ENCODE measurements at places on chromosomes 7 and 10.

DNA sequence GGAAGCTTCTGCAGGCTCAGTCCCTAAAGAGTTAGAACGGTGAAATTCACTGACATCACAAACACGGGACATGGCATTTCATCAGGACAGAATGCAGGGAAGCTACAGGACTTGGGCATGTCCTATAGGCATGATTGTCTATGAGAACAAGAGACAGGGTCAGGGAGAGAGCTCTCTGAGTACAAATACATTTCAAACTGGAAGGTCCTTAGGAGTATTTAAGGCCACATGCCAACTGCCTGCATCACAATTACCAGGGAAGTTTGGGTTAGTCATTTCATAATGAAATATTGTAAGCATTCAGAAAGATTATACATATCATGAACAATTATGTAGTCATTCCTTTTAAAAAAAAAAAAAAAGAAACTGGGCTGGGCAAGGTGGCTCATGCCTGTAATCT, 71.3 kb downstream of the CREB3L2 start:
- DNase-seq: no peak

DNA sequence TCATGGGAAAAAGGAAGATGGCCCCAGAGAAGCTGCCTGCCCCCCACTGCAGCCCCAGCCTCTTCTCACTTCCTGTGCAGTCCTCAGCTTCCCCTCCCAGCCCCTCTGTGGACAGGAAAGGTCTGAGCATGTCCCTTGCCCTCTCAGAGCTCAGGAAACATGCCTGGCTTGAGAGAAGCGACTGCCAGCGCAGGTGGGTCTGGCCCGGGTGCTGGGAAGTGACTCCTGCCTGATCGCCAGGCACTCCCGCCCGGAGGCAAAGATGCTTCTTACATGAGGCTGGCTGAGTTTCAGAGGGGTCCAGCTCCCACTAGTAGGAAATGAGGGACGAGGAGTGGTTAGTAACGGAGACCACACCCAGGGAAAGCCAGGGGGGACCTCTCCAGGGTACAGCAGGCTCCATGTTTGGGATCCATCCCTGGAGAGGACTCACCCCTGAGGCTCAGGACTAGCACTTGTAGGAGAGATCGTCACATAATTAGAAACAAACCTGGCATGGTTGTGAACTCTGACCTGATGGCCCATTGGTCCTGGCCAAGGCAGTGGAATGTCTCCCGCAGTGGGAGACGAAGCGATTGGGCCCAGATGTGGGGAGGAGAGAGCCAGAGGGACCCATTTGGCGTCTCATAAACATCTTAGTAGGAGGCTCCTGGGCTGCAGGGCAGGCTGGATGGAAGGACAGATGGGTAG, 12.3 kb downstream of the ELN start:
- DNase-seq: no peak

- no peak for DNase-seq
These were observed 269.9 kb upstream of the MKLN1 start for GRCh38 chr7:131057794-131058070.

- DNase-seq: no peak
These were observed 1.4 kb downstream of the FGFBP3 start for GRCh38 chr10:91907914-91908336.

DNA sequence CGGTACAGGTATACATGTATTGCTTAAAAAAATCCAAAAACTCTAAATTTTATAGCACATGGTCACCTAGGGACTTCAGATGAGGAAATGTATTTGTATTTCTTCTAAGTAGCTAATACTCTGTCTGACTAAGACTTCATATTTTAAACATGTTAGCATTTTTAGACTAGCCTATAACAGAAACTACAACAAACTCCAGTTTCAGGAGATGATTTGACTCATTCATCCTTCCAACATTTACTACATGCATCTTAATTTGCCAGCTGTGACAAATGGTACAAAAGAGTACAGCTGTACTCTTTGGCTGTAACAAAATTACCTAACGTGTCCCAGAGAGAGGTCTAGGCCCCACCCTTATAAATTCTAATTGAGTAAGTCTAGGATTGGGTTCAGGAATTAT, 22.2 kb downstream of the TMEM209 start:
- no peak for DNase-seq

DNA sequence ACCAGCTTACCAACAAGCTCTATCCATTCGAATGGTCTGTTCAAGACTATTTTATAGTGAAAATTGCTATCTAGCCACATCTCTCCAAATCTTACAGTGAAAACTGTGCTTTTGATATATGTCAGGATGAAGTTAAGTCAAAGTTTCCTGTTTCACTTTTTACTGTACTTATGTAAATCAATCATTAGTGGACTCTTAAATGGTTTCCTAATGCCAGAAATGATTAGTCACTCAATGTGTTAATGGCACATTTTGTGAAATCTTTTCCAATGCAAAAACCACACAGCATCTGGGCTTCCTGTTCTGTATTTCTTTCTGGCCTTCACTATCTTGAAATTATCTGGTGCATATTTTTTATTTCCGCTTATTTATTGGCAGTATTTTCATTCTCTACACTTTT, 87.3 kb upstream of the STEAP1B start:
- no peak for DNase-seq

DNA sequence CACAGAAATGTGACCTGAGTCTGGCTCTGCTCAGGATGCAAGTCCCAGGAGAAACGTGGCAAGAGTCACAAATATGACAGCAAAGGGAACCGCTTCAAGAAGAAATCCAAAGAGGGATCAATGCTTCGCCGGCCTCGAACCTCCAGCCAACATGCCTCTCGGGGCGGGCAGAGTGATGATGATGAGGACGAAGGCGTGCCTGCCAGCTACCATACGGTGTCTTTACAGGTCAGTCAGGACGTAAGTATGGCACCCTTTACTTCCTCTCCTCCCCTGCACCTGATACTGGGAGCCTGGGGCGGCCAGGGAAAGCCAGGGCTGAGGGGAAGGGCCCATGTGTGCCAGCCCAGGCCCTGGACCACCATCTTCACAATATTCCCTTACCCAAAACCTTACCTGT, 18.6 kb upstream of the NFKB2 start:
- DNase-seq: no peak

DNA sequence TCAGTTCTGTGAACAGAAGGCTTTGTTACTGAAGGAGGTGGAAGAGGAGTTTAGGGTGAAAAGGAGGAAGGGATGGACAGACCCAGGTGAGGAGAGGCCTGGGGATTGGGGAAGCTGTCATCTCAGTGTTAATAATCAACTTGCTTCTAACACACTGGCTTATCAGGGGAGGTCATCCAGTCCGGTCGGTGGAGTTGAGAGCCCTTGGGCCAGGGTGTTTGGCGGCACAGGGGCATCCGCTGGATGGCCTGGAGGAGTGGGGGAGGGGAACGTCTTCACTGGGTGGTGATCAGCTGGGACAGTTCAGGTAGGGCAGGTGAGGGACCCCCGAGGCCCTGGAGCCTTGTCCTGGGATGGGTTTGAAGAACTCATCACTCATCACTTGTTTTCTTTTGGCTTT, 33.9 kb downstream of the SHH start:
- DNase-seq: no peak

DNA sequence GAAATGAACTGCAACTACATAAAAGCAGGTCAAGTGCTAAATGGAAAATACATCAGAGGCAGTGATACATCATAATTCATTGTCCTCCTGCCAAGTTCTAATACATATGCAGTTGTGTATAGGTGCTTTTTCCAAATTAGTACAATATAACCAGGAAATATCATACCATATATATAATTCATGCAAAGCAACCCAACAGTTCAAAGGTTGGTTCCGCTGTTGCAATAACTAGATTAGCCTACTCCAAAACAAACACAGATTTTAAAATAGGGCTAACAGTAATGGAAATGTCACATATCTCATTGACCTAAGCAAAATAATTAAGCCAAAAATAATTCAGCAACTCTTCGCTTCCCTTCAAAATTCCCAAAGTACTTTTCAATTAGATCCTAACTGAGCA, 88.9 kb upstream of the NEBL start:
- DNase-seq: no peak

GRCh38 chr7:3760651-3761050, 459.6 kb downstream of the SDK1 start:
- no peak for DNase-seq

- DNase-seq: no peak
These were observed 58.3 kb downstream of the MKX start for GRCh38 chr10:27687326-27687725.

- DNase-seq: no peak
These were observed 59.1 kb upstream of the ZNF32 start for GRCh38 chr10:43707770-43708169.

- DNase-seq: no peak
These were observed 572.4 kb upstream of the MGMT start for GRCh38 chr10:128894641-128895040.

DNA sequence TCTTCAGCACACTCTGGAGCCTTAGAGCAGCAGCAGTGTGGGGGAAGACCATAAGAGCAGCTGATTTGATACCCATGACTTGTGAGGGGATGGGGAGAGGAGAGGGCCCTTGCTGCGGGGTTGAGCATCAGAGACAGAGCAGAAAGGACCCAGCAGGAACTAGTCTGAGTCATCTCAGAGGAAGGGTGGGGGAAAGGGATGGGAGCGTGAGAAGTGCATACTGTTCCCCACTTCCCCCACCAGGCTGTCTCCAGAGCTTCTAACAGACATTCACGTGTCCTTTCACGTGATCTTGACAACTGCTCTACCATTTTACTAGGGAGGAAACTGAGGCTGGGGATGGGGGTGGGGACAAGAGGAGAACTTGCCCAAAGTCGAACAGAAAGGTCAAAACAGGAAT, 38.7 kb downstream of the FAM241B start:
- no peak for DNase-seq

GRCh38 chr7:117021366-117021765, 68.1 kb downstream of the ST7 start:
- DNase-seq: no peak

DNA sequence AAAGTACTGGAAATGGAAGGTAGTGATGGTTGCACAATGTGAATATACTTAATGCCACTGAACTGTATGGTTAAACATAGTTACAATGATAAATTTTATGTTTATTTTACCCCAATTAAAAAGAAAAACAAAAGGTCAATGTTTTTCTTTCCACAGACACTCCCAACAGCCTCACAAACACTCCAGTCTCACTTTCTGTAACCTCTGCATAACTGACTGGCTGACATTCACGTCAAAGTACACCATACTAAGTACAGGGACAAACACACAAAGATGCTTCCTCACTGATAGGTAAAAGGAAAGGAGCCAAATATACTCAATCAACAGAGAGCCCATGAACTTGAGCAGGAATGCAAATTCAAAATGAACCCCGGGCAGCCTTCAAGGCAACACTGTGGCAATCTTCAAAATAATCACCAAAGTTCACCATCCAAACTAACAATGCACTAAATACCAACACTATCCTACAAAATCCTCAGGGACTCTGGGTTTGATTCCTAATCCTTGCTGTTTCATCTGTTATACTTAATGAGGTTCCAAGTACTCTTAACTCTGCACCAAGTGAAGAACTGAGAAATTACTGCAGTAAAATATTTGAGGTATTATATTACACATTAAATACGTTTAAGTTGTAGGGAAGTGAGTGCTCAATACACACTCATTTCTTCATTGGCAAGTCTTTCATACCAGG, 90.8 kb downstream of the ARMH3 start:
- no peak for DNase-seq

- DNase-seq: no peak
These were observed 114.5 kb downstream of the HIP1 start for GRCh38 chr7:75624134-75624832.

GRCh38 chr7:116679500-116679899, 7.5 kb downstream of the MET start:
- DNase-seq: no peak

- DNase-seq: no peak
These were observed at the start of gene SLC26A4 for GRCh38 chr7:107660381-107661080. SLC26A4 (plus strand) TSS chr7:107660828; CDS start chr7:107661642, 814 bp downstream.

- no peak for DNase-seq
These were observed 38.7 kb upstream of the TRIL start for GRCh38 chr7:28996836-28997235.

DNA sequence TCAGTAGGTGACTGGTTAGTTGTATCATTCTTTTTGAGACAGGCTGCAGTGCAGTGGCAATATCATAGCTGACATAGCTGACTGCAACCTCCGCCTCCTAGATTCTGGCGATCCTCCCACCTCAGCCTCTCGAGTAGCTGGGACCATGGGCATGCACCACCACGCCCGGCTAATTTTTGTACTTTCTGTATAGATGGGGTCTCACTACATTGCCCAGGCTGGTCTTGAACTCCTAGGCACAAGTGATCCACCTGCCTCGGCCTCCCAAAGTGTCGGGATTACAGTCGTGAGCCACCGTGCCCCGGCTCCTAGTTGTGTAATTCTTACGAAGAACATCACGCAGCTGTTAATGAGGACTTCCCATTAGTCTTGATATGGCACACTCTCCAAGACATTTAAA, 123.4 kb upstream of the VKORC1L1 start:
- no peak for DNase-seq

- DNase-seq: no peak
These were observed 602.8 kb downstream of the NRG3 start for GRCh38 chr10:82477776-82478175.

GRCh38 chr10:97651773-97652172, 11.3 kb downstream of the PI4K2A start:
- DNase-seq: no peak

- DNase-seq: no peak
These were observed 647.7 kb upstream of the GALNT17 start for GRCh38 chr7:70484255-70484654.

- DNase-seq: no peak
These were observed 122.2 kb downstream of the TSPAN12 start for GRCh38 chr7:120735791-120736190.

- no peak for DNase-seq
These were observed 90.7 kb upstream of the KIAA1217 start for GRCh38 chr10:24118246-24118645.

GRCh38 chr10:88158526-88159122, 295.2 kb downstream of the PTEN start:
- no peak for DNase-seq

DNA sequence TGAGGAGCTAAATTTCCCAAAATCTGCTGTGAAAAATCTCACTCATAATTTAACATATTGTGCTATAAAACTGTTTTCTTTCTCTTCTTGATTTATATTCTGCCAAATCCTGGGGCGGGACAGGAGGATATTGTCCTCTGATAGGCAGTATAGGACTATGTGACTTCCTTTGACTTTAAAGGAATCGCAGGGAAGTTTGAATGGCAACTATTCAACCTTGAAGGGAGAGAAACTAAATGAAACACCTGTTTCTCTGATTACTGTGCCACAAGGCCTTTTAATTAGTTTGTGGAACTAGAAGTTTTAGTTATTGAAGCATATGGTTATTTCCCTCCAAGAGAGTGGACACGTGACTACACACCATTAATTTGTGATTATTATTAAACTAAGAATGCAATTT, 607.4 kb downstream of the GATA3 start:
- DNase-seq: no peak

GRCh38 chr7:132343199-132343598, 233.1 kb downstream of the PLXNA4 start:
- DNase-seq: no peak

- DNase-seq: no peak
These were observed 301.9 kb upstream of the DGKB start for GRCh38 chr7:15204421-15204820.

All from NCI-H1092 (cell line).